GM23338 (cell line): ENCODE measurements at places on chromosomes 13 and 19. TPM values are rescaled to one million over a fixed set of nuclear protein-coding genes. Genes with fewer than 3 reads are reported as not detected.

DNA sequence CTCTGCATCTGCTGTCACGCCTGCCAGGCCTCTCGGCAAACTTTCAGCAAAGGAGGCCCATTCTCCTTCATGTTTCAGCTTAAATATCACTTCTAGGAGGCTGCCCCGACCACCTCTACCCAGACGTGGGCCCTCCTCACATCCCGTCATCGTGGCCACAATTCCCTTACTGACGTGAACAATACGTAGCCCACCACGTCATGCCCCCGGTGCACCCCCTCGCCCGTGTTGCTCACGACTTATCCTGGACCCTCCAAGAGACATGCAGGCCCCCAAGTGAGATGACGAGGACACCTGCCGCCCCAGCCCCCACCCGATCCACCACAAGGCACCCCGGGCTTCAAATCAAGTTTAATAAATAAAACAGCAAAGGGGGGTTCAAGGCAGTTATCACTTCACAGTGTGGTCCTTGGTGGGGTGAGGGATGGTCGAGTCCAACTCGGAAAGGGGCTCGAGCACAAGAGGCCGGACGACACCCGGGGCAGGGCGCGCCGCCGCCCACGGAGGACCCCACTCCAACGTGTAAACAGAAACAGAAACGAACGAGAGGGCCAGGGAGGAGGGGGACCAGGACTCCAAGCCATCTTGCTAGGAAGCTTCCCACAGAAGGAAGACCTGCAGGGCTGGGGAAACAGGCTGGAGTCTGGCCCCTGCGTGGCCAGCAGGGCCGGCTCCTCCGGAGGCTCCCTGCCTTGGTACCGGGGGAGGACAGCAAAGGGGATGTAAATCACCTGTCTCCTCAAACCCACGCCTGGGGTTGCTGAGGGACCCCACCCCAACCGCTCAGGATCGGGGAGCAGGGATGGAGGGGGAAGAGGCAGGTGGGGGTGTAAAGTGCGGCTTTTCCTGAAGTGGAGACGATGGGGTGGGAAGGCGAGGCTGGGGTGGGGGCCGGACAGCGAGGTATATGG is 14.3 kb upstream of the PLPP2 start:
- no peak for DNase-seq

- no peak for DNase-seq
These were observed 94.2 kb downstream of the USP12 start for GRCh38 chr13:27077451-27077850.

DNA sequence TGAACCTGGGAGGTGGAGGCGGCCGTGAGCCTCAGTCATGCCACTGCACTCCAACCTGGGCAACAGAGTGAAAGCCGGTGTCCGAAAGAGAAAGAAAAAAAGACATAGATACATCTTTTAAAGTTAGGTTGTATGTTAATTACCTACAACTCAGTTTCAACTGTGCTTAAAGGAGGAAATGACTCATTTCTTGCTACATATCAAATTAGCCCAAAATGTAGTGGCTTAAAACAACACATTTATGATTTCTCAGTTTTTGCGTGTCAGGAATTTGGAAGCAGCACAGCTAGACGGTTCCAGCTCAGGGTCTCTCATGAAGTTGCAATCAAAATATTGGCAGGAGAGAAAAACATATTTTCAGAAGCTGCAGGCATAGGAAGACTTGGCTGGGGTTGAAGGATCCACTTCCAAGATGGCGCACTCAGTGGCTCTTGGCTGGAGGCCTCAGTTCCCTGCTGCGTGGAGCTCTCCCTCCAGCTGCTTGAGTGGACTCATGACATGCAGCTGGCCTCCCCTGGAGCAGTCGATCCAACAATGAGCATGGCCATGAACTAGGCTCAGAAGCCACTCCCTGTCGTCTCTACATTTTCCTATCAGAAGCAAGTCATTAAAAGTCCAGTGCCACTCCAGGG is 7.1 kb downstream of the LDLR start:
- no peak for DNase-seq

Gene ZNF844
- 1.8 and 2.1 TPM in 2 replicates for polyA plus RNA-seq

Gene FAM216B
- polyA plus RNA-seq: 0.06 TPM in 1 of 2 replicates, not detected in the other

Gene ADGRE1
- polyA plus RNA-seq: not detected in 2 replicates

GRCh38 chr19:37953171-37953917 is 46.3 kb downstream of the SIPA1L3 start:
- peak; percentile 62 for DNase-seq

- no peak for DNase-seq
These were observed 136.4 kb downstream of the ZAR1L start for GRCh38 chr13:32178763-32179162.

DNA sequence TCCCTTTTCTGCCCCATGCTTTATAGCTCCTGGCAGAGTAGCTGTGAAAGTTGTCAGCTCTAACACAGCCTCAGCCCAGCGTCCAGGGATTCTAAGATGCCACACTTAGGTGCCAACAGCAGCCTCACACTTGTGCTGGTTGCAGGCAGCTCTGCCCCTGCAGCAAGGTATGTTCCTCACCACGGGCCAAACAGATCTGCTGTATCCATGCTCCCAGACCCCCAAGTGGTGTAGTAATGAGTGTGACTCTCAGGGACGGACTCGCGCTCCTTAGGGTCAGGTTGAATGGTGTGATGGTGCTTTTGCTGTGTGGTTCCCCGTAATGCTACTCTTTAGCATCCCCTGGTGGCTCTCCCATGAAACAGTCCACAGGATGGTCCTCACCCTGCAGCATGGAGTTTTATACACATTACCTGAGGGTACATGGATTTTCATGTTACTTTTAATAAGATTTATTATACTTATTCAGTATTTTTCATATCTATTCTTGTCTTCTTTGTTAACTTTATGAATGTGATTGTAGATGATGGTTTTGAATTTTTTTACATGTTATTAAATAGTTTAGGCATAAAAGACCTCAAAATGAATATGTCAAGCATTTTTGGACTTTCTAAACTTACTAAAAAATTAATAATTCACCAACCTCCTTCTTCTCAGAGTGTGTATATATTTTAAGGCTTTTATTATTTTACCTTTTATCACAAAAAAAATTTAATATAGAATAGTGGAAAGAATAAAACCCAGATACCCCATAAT is 232.5 kb downstream of the SLC7A1 start:
- DNase-seq: peak; percentile 89

DNA sequence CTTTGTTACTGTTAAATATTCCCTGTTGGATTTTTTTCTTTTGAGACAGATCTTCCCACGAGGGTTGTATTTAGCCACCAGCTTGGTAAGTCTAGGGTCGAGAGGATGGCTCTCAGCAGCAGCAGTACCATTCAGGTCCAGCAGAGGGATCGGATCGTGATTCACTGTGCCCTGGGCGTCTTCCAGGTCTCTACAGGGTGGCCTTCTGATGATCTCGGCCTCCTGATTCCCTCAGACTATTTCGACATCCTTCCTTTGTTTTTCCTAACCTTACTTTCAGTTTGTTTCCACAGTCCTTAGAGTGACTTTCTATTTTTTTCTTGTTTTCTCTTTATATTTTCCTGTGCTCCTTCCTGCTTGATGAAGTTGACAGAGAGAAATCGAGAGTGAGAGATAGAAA is 1436.9 kb downstream of the UQCRFS1 start:
- peak; percentile 69 for DNase-seq

- no peak for DNase-seq
These were observed 8.2 kb downstream of the ATP11A start for GRCh38 chr13:112697756-112698655.

GRCh38 chr13:26254583-26255111 is 718 bp downstream of the CDK8 start:
- peak; percentile 73 for DNase-seq

GRCh38 chr19:31266731-31267130 is 82.5 kb downstream of the TSHZ3 start:
- no peak for DNase-seq

GRCh38 chr13:100637796-100638195 is 36.8 kb downstream of the TMTC4 start:
- no peak for DNase-seq

Gene OR7C1
- polyA plus RNA-seq: 0.03 TPM in 2 replicates

GRCh38 chr13:36193151-36193855 is 21.1 kb downstream of the SOHLH2 start:
- no peak for DNase-seq

DNA sequence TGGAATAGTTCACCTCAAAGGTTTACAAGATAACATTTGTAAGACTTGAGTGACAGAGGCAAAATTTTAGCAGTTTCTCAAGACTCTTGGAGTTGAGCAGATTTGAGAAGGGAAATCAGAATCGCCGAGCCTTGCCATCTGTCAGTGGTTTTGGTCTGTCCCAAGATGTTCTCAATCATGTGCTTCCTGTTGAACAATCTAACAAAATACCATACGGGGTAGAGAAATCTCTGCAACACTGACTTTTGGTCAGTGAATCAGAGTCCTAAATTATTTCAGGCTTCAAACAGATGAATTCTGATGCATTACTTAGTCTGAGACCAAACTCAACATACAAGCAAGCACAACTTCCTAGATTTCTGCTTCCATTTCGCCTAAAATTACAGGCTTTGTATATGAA is 3.8 kb downstream of the KCTD12 start:
- no peak for DNase-seq

Gene SMIM17
- not detected in 2 replicates for polyA plus RNA-seq

Gene PRRG2
- polyA plus RNA-seq: 2.0 and 2.3 TPM in 2 replicates

Gene GIPC3
- 0.26 and 0.48 TPM in 2 replicates for polyA plus RNA-seq

Gene CLDND2
- 7.7 and 12.1 TPM in 2 replicates for polyA plus RNA-seq

DNA sequence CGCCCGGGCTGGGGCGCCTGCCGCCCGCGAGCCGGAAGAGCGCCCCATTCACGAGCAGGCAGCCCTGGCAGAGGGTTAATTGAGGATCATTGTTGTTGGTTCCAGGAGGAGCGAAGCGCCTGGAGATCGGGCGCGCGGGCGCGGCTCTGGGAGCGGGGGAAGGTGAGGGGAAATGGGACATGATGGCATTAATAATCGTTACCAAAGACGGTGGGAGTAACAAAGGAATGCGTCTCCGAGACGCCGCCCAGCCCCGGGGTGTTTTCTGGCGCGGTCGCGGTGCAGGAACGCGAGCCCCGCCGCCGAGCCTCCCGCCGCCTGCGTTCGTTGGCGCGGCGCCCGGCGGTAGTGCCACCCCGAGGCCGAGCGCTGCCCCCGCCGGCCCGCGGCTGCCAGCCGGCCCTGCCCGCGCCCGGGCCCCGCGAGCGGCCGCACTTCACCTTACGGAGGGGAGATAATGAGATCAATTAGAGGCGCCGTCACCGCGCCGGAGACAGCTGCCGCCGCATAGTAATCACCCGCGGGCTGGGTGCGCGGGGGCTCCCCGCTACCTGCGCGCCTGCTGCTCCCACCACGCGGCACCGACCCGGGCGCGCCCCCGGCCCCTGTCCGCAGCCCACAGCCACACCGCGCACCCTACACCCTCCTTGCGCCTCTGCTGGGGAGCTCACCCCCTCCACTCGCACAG is 2.8 kb downstream of the ZNF536 start:
- peak; percentile 70 for DNase-seq

DNA sequence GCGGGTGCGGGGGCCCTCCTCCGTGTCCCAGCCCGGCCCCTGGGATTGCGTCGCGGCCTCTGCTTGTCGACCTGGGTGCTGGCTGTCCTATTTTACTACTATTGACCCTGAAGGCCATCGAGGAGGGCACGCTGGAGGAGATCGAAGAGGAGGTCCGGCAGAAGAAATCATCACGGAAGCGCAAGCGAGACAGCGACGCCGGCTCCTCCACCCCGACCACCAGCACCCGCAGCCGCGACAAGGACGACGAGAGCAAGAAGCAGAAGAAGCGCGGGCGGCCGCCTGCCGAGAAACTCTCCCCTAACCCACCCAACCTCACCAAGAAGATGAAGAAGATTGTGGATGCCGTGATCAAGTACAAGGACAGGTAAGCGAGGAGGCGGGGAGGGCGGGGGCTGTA is 48.1 kb upstream of the LDLR start:
- DNase-seq: no peak

- no peak for DNase-seq
These were observed 1.8 kb downstream of the NCAN start for GRCh38 chr19:19213426-19214158.

Gene CFAP97D2
- polyA plus RNA-seq: not detected in 2 replicates

- DNase-seq: no peak
These were observed 1380.5 kb upstream of the ATXN8OS start for GRCh38 chr13:68727165-68727564.

- no peak for DNase-seq
These were observed 19.2 kb downstream of the ZNF486 start for GRCh38 chr19:20186174-20186573.

DNA sequence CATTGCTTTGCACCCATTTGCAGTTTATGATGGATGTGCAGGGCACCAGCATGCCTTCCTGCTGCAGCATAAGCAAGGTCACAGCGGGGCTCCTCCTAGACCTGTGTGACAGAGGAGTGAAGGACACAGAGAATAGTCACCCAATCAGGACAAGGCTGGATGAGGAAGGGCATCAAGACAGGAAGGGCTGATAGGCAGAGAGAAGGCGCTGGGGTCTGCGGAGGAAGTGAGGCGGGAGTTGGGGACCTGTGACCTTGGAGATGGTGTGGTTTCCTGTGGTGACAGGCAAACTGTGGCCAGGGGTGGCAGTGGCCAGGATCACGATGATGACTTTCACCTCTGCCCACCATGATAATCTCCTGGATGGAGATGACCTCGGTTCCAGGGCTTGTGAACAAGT is 16.4 kb upstream of the KCTD15 start:
- no peak for DNase-seq

GRCh38 chr19:56765137-56765536 is 75.4 kb downstream of the PEG3 start:
- no peak for DNase-seq

Gene SYT5
- 4.0 and 4.7 TPM in 2 replicates for polyA plus RNA-seq

- DNase-seq: no peak
These were observed 27.3 kb upstream of the MPHOSPH8 start for GRCh38 chr13:19606152-19606551.

- no peak for DNase-seq
These were observed 13.2 kb upstream of the PSPC1 start for GRCh38 chr13:19795956-19796355.

Gene TSSK6
- polyA plus RNA-seq: 0.28 and 0.63 TPM in 2 replicates

DNA sequence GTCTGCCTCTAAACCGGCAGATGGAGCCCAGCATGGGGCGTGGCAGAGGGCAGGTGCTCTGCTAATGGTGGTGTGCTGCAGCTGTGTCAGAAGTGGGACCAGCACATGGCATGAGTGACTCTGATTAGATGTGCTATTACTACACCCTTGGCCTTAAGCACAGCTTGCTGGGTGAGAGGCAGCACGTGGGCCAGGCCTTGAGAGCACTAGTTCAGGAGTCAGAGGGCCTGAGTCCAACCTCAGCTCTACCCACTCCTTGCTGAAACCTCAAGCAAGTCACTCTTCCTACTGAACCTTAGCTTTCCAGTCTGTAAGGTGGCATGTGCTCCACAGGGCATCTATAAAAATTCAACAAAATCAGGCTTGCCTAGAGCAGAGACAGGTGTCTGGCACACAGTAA is 22.7 kb downstream of the AKT2 start:
- no peak for DNase-seq

DNA sequence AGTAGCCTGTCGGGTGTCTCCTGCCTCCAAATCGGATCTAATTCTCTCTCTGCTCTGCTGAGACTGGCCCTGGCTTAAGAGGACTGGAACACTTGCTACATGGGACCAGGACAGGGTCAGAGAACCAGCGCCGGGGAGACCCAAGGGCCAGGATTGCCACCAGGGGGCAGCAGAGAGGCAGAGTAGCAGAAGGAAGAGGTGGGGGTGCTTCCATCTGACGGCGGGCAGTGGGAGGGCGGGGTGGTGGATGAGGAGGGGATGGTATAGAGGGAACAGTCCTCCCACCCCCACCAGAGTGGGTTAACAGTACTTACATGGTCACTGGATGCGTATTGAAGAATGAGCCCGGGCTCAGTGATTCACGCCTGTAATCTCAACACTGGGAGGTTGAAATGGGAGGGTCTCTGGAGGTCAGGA is 11.9 kb downstream of the SELENOW start:
- peak; percentile 98 for DNase-seq

Gene URAD
- not detected in 2 replicates for polyA plus RNA-seq

GRCh38 chr19:13902993-13903555 is 2.8 kb downstream of the BRME1 start:
- peak; percentile 65 for DNase-seq
